ENCODE measurements at places on chromosomes 16 and 17.

GRCh38 chr17:50464736-50465135, 3.9 kb downstream of the CHAD start:
- DNase-seq, result no peak

DNA sequence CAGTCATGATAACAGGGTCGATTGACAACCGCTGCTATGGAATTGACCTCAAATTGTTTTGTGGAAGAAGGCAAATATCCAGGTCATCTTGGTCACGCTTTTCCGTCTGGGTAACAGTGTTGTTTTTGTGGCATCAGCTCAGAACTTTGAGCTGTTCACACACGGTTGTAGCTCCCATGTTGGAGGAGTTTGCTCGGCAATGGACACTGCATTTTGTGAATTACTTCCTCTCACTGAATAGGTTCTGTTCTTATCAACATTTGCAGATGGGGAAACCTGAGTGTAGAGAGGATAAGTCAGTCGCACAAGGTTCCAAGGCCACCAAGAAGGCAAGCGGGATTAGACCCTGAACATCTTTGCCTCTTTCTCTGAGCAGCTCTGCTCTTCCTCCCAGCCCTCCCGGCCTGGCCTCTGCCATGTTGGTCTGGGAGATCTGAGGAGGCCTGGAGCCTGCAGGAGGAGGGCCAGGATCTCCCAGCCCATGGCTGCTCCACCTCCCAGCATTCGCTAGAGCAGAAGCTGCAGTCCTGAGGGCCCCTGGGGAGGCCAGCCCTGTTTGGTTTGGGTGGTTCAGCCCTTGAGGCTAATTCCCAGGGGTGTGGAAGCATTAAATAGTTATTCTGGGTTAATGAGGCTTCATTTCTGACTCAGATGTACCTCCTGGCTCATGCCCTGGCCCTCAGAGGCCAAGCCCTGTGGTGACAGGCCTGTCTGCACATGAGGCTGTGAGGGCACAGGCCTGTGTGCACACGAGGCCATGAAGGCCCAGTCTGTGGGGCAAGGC, 154.1 kb upstream of the PLCG2 start:
- DNase-seq, result no peak

DNA sequence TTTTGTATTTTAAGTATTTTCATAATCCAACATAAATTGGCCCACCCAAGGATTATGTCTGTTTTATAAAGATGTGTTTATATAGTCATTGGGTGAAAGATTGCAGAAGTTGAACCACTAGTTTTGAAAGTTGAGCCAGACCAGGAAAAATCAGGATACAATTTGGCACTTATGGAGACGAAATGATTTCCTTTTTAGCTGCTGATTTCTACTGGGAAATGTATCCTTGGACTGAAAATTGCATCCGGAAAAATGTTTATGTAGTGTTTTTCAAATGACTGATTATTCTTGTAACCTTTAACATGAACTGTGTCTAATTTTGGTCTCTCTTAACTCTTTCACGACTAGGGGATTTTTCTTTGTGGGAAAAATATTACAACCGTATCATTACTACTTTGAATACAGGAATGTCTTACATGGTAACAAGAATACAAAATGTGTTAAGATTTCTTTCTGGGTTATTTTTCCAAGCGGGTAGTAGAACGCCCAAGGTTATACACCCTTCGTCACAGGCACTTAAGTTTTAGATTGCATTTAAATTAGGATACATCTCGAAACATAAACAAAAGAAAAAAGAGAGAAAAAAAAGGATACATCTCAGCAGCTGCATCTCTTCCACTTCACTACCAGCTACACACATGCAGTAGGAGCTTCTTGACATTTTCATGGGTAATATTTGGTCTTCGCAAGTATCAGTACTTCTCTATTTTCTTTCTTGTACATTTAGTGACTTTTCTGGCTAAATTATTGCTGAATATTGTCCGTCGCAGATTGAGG, 273.0 kb upstream of the TBX2 start:
- no peak for DNase-seq

- no peak for DNase-seq
Observed at GRCh38 chr17:61414141-61414935, 14.7 kb downstream of the TBX2 start.

GRCh38 chr16:9095656-9096397, 4.4 kb downstream of the HAPSTR1 start:
- DNase-seq, result no peak

DNA sequence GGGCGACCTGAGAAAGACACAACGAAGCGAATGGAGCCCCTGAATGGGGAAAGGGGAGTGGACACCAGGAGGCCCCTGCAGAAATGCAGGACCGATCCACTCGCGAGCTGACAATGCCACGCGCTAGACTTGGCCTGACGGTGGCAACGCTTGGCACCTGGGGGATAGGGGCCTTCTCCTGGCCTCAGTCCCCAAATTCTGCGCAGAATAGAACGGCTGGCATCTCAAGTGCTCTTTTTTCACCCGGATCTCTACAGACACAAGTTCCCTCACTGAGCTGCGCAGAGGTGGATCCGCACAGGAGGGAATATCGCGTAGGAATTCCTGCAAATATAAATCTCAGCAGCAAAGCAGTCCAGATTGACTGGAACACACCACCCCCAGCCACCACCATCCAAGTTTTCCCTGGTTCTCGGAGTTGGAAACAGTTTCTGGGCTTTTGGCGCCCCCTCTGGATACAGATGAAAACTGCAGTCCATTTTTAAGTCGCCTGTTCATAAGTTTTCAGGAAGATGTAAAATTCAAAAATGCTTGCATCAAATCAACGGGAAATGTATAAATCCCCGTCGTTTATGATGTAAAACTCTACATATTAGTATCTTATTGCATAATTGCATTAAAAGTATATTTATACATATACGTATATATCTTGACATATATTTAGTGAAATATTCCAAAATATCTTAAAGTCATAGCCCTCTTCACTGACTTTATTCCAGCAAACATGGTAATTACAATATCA, 2.3 kb upstream of the SOX9 start:
- no peak for DNase-seq

DNA sequence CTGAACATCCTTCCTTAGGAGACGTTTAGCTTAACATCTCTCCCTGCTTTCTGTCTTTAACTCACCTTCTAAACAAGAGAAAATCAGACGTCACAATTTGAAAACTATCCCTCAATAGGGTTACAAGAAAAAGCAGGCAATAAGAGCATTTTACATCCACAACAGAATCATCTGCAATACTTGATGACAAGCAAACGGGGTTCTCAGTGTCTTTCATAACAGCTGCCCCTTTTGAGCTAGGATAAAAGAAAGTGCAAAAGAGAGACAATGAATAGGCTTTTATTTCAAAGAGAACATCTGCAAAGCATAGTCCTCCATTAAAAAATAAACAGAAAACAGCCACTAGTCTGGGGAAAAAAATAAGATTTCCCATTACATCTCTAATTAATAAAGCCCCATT, 13.2 kb downstream of the XYLT1 start:
- no peak for DNase-seq

- no peak for DNase-seq
Observed at GRCh38 chr17:52885882-52886281, 727.4 kb upstream of the CA10 start.

- DNase-seq, result no peak
Observed at GRCh38 chr17:34379868-34380267, 16.8 kb upstream of the CCL1 start.

DNA sequence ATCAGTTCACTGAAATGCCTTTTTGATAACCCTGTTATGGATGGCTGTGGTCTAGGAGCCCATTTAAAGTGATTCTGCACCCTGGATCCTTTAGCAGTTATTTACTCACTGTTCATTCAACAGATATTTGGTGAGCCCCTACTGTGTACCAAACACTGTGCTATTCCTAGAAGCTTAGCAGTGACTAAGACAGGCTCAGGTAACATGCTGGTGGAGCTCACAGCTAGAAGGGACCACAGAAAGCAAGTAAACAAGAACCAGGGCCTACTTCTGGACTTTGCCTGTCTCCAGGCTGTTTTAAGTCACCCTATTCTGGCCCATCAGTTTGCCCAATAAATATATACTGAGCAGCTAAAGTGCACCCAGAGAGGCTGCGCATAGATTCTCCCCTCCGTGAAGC, 11.1 kb downstream of the ITGA3 start:
- DNase-seq, result no peak

- DNase-seq, result no peak
Observed at GRCh38 chr17:30848021-30848420, 16.3 kb downstream of the ATAD5 start.

DNA sequence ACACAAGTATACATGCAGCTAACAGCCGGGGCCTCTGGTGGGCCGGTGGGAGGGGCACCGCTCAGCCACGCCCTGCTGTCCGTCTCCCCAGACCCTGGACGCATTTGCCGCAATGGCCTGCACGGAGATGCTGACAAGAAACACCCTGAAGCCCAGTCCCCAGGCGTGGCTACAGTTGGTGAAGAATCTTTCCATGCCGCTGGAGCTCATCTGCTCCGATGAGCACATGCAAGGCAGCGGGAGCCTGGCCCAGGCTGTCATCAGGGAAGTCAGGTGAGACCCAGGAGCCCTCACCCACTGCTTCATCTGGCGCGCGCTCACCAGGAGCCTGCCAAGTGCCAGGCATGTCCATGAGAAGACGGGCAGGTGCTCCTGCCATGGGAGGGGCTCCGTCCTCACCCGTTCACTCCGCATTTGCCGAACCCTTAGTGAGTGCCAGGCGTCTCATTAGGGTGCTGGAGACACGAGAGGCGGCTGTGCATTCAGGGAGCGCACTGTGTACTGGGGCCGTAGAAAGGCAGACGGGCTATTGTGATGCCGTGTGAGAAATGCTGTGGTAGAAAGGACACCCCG, 51.4 kb upstream of the ENDOV start:
- DNase-seq, result no peak

GRCh38 chr17:67478401-67479041, 101.4 kb downstream of the PITPNC1 start:
- DNase-seq, result no peak

GRCh38 chr16:23258919-23259237, 43.2 kb upstream of the SCNN1B start:
- no peak for DNase-seq

GRCh38 chr17:1978396-1978949, 46.7 kb downstream of the RTN4RL1 start:
- DNase-seq, result no peak

DNA sequence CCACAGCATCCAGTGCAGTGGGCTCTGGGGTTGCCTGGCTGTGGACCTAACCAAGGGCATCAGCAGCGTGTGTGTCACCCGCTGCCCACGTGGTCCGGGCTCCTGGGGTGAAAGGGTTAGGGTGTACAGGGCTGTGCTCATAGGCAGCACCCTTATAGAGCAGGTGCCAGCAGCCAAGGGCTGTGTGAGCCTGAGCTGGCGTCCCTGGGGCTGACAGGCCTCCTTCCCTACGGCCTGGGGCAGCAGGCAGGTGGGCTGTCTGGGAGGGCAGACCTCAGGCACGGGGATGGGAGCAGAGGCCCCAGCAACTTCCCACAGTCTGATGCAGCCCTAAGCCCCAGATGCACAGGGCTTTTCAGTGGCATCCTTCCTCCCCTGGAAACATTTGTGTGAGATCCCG, 13.9 kb downstream of the CD300A start:
- no peak for DNase-seq

GRCh38 chr17:15452746-15453145, 14.7 kb downstream of the CDRT4 start:
- no peak for DNase-seq

DNA sequence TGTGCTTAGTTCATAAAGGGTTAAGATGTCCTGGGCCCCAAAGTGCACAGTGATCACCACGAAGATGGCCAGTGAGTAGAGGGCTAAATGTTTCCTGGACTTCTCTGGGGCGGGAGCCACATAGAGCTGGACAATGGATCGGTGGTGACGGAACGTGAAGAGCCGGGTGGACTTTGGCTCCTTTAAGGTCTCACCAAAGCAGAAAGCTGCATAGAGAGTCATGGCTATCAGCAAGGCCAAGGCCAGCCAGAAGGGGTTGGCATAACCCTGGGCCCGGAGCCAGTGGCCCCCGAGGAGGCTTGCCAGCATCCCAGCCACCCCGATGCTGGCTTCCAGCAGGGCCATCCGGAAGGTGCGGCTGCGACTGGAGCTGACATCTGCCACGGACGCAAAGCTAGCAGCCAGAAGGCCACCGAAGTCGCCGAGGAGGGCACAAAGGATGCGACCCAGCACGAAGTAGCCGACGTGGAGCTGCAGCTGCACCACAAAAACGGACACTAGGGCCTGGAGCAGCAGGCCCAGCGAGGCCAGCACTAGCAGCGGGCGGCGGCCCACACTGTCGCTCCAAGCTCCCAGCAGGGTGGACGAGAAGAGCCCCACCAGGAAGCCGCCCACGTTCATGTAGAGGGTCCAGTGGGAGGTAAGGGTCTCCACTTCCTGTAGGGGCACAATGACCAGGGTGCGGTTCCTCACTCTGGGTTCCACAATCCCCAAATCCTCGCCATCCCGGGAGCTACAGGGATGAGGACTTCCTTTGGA, 1.0 kb downstream of the SLC46A1 start:
- DNase-seq, result no peak

- no peak for DNase-seq
Observed at GRCh38 chr17:31260151-31260550, 36.9 kb downstream of the OMG start.

- DNase-seq, result no peak
Observed at GRCh38 chr17:65557349-65558310, 3.8 kb downstream of the AXIN2 start.

GRCh38 chr17:81042606-81043005, 7.7 kb downstream of the BAIAP2 start:
- DNase-seq, result no peak

GRCh38 chr17:29018788-29019474, 13.1 kb upstream of the SEZ6 start:
- DNase-seq, result no peak

- no peak for DNase-seq
Observed at GRCh38 chr17:50893183-50893993, 27.2 kb upstream of the TOB1 start.

- DNase-seq, result no peak
Observed at GRCh38 chr17:10516065-10516464, 2.3 kb downstream of the MYH1 start.

- DNase-seq, result no peak
Observed at GRCh38 chr16:70440009-70440692, 1.3 kb upstream of the ST3GAL2 start.

- DNase-seq, result no peak
Observed at GRCh38 chr16:1979271-1980029, 1.8 kb downstream of the NOXO1 start.

DNA sequence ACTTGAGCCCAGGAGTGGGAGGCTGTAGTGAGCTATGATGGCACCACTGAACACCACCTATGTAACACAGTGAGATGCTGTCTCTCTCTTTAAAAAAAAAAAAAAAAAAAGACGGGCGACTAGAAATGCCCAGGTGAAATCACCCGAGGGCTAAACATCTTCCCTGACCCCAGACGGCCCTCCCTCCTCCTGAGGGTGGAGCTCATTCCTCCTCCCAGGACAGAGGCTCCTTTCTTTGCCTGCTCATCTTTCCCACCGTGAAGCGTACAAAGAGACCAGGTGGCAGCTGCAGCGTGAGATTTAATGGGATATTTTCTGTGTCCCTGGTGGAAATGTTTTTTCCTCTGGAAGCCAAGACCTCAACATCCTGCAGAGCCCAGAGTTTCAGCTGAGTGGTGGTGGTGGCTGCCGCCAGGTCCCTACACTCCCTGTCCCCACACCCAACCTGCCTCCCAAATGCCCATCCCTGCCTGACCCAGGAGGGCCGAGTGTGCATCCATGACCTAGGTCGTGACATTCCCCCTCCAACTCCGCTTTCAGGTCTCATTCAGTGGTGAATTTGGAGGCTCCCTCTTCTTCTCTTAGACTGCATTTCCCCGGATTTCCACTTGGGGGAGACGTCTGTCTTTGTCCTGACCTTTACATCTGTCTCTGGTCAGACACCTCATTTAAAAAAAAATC, 14.4 kb upstream of the GPRC5B start:
- no peak for DNase-seq

- DNase-seq, result no peak
Observed at GRCh38 chr17:36813357-36813756, 123.9 kb upstream of the LHX1 start.

- DNase-seq, result no peak
Observed at GRCh38 chr17:57578608-57579225, 166.4 kb downstream of the CCDC182 start.
